ENCODE measurements at places on chromosomes 4 and X. TPM values are rescaled to one million over a fixed set of nuclear protein-coding genes. Genes with fewer than 3 reads are reported as not detected.

The PCDH19 gene
- 0.30 TPM for total RNA-seq

GRCh38 chr4:24568425-24568824 is 15.9 kb downstream of the DHX15 start:
- H3K4me1 ChIP-seq: no peaks in the 10 kb centered on the region
- no peak for DNase-seq
- H3K4me3 ChIP-seq: no peak overlapping the region

GRCh38 chrX:95884186-95884585 is 800.5 kb upstream of the DIAPH2 start:
- H3K36me3 ChIP-seq: no peaks in the 10 kb centered on the region
- DNase-seq: no peak
- H3K4me1 ChIP-seq: no peaks in the 10 kb centered on the region
- H3K27ac ChIP-seq: no peak overlapping the region
- no peaks in the 10 kb centered on the region for H3K27me3 ChIP-seq

DNA sequence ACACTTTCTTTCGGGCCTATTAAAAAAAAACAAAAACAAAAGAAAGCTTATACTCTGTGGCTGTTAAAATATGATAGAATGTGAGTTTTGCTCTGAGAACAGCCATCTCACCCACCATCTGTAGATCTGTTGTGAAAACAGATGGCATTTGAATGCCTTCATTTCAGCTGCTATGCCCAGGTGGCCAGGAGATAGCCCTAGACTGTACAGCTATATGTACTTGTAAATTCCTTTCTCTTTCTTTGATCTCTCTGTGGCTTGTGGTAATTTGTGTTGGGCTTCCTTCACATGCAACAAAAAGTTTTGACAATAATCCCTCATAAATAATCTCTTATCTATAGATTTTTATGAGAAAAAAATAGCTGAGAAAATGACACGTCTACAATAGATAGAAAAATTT is 38.1 kb downstream of the PNPLA4 start:
- H3K4me3 ChIP-seq: no peak overlapping the region
- no peak for DNase-seq
- no peak overlapping the region for H3K27ac ChIP-seq
- no peaks in the 10 kb centered on the region for H3K27me3 ChIP-seq

The MND1 gene
- total RNA-seq: 34.2 TPM

- no peaks in the 10 kb centered on the region for H3K36me3 ChIP-seq
- peaks cover 3% of the 10 kb centered on the region for H3K27me3 ChIP-seq
- no peak overlapping the region for H3K27ac ChIP-seq
- no peak overlapping the region for H3K4me3 ChIP-seq
- H3K4me1 ChIP-seq: peaks cover 5% of the 10 kb centered on the region
- DNase-seq: no peak
Measured at GRCh38 chr4:15914291-15914690, 24.2 kb downstream of the FGFBP1 start.

DNA sequence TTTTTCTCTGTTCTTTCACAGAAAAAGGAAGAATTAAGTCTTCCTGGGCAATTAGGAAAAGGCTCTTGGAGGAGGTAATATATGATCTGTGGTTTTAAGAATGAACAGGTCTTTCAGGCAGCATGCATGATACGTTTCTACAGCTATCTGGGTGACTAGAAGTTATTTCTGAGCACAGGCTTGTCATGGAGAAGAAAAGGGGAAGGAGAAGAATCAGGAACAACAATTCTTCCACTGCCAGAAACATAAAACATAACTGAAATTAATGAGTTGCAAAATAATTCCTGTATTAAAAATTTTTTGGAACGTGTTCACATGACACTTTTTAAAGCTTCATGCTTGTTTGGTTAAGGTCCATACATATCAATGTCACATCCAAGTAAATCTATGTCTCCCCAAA is 17.7 kb upstream of the STIM2 start:
- H3K27me3 ChIP-seq: no peaks in the 10 kb centered on the region
- no peak for DNase-seq
- H3K4me1 ChIP-seq: peaks cover 10% of the 10 kb centered on the region
- no peak overlapping the region for H3K27ac ChIP-seq
- no peak overlapping the region for H3K4me3 ChIP-seq

GRCh38 chr4:3483471-3483921 is 20.4 kb downstream of the DOK7 start:
- peaks cover 75% of the 10 kb centered on the region for H3K4me1 ChIP-seq
- peak; percentile 92 for DNase-seq
- H3K4me3 ChIP-seq: no peak overlapping the region
- no peaks in the 10 kb centered on the region for H3K36me3 ChIP-seq

DNA sequence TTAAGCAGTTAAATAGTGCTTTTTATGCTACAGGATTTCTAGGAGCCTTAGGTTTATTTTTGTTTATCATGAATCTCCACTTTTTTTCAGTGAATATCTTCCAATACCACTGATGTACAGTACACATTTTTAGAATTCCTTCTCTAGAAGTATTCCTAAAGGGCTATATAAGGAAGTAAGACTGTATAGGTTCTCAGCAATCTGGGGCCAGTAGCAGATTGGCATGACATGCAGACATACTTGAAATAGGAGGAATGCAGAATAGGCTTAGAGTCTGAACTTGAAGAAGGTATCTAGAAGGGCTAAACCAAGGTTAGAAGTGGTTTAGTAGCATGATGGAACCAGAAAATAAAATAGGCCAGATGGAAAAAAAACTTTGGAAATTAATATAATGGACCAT is 29.8 kb downstream of the HEPH start:
- H3K27ac ChIP-seq: no peak overlapping the region
- no peaks in the 10 kb centered on the region for H3K36me3 ChIP-seq
- DNase-seq: no peak
- H3K4me3 ChIP-seq: no peak overlapping the region
- H3K27me3 ChIP-seq: no peaks in the 10 kb centered on the region

All from SJCRH30 (cell line).